ENCODE measurements at places on chromosomes 16 and 17.

DNA sequence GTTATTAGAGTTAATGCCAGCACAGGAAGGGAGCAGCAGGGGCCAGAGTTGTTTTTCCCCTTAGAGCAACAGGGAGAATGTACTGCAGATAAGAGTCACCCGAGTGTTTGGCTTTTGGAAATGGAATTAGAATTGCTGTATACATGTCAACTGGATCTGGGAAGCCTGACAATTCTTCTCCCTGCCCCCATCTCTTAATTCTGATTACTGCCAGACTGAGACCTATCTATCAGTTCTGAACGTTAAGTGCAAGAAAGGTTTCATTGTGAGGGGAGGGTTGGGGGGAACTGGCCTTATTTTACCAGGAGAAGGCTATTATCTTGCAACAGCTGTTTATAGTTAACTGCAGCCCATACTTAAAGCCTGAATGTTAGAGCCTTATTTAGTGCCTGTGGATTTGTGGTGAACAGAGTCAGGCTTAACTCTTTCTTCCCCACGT is 424.5 kb upstream of the CDH11 start:
- peak; percentile 46 for DNase-seq

- no peak for DNase-seq
Observed at GRCh38 chr17:73316919-73317505, 5.2 kb upstream of the CDC42EP4 start.

GRCh38 chr17:66123163-66123562 is 68.8 kb downstream of the CEP112 start:
- no peak for DNase-seq

DNA sequence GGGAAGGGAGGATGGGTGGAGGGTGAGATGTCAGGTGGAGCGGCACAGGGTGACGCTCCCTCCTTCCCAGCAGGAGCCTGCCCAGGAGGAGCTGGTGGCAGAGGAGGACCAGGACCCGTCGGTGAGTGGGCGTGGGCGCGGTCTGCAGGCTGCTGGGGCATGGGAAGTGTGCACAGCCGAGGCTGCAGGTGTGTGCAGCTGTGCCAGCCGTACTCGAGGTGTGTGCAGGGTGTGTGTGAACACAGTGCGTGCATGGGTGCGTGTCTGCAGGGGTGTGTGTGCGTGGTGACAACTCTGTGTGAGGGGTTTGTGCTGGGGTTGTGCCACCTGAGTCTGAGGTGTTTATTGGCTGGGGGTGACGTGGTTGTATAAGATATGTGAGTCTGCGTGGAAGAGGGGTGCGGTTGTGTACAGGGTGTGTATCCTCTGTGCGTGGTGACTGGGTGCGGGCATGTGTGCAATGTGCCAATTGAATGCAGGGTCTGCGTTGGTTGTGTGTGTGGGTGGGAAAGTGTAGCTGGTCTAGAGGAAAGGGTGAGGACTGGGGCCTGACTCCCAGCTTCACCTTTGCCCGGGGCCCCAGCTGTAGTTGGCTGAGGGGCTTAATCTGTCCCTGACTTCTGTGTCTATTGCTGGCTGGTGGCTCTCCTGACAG is 670 bp downstream of the TNFSF12 start:
- DNase-seq, result no peak

DNA sequence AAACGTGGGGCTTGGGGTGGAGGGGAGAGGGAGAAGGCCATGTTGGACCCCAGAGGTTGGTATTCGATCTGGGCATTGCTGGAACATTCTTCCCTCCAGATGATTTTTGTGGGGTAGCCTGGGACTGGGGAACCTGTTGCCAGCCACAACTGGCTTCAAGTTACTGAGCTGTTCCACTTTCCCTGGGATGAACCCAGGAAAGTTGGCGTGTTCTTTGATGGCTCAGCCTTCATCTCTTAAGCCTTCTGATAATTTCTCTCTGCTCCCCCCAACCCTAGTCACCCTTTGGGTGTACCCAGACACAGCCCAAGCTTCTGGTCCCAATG is 2.1 kb downstream of the TBX21 start:
- no peak for DNase-seq

DNA sequence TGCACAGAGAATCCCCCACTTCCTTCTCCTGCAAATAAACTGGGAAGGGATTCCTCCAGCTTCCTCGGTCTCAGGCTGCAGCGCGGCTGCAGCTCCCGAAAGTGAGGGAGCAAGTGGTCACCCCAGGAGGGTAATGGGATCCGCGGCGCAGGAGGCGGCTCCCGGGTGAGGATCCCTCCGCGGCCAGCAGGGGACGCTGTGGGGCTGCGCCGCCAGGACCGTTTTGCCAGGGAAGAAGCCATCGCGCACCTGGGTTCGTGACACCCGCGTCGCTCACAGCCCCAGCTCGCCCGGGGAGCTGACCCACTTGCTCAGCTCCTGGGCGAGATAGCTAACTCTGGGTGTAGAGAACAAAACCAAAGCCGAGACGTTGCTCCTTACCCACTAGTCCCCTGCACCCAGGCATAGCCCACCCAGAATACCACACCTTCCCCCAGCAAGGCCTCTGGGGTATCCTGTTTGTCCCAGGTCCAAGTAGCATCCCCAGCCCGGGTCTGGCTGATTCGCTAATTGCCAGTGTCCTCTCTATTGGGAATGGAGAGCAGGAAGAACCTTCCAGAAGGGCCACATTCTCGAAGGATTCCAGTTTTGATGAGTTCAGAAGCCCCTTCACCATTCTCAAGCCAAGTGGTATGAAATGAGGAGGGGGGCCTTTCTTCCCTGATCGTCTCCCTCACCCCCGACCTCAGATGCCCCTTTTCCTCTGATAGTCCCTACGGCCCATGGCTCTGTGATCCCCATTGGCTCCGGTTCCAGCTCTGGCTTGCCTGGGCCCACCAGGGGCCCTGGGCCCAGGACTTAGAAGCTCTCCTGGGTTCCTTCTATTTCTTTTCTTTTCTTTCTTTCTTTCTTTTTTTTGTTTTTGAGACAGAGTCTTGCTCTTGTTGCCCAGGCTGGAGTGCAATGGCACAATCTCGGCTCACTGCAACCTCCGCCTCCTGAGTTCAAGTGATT is 14.1 kb downstream of the CYGB start:
- DNase-seq, result peak; percentile 78

DNA sequence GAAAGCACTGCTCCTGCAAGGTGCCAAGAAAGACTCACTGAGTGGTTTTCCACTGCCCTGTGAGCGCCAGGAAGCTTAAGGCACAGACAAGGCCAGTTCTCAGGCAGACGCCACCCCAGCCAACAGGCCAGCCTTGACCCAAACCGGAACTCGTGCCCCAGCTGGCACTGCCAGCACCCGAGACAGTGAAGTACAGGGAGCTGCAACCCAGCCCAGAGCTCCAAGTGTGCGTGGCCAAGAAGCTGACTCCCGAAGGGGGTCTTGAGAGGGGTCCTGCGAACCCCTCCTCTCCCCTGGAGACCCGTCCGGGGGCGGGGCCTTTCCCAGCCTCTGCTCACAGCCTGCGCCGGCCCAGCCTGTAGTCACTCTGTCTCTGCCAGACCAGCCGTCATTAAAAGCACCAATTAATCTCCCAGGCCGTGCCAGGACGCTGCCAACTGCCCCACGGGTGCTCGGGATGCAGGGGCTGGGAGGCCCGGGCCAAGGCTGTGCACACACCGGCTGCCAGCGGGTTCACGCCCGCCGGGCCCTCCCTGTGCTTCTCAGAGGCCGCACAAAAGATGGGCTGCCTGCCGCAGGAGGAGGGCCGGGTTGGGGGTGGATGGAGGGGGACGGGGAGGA is 4.4 kb upstream of the SOX8 start:
- DNase-seq, result peak; percentile 72

DNA sequence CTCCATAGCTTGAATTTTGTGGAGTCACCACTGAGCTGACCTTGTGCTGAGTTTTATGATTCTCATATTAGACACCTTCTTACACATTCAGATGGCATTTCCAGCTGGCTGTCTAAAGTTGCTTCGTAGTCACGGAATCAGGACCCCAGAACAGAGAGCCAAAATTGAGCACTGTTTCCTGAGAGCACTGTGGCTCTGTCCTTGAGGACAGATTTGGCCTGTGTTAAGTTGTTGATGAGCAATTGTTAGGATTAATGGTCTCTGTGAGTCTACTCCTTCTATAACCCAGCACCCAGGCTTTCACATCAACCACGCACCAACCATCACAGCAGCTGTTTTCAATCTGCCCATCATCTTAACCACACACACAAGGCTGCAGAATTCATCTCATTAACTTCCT is 277.5 kb upstream of the HSBP1 start:
- no peak for DNase-seq

DNA sequence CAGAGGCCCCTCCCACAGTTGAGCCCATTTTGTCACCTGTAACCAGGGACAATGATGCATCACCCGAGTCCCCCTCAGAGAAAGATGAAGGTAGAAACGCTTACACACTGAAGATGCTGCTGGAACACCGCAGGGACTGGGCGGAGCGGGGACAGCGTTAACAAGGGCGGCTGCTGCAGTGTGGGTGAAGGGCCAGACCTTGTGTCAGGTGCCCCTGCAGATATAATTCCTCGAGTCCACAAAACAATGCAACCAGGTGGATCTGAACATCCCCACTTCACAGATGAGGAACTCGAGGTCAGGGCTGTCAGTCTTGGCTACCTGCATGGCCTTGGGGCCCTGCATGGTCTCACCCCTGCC is 6.3 kb upstream of the MAPK7 start:
- DNase-seq, result no peak

DNA sequence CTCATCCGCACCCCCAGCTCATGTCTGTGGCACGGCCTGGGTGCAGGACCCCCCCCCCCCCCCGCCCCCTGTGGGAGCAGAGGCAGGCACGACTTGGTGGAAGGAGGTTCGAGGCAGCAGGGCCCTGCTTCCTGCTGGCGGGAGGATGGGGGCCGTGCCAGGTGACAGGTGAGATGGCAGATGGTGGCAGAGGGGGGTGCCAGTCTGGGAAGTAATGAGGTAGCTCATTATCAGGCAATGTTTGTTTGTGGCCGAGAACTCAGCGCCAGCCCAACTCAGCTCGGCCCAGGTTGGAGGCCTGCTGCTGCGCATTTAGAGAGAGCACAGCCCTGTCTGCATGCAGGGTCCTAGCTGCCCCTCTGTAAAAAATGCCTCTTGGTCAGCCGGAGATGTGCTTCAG is 40.1 kb upstream of the JPH3 start:
- DNase-seq, result no peak

DNA sequence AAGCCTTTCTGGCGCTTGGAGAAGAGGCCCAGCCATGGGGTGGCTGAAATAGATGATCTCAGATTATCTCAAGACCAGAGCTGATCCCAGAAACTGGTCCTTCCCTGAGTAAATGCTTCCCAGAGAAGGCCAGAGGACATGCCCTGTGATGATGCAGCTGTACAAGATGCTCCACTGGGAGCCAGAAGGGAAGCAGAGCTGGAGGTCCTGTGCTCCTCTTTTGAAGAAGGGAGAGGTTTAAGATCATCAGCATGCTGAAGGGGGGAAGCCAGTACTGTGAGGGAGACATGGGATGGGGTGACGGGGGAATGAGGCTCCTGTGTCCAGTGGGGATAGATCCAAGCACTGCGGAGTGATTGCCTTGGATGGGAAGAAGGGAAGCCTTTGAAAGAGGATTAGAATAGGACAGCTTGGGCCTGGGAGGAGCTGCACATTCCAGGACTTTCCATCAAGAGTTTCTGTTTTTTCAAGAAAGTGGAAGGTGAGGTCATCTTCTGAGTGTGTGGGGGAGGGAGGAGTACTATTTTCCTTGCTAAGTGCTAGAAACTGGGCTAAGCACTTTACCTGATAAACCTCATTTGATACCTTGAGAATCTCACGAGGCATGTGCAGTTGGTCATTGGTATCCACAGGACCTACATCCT is 16.4 kb upstream of the ALOX15B start:
- DNase-seq, result no peak

DNA sequence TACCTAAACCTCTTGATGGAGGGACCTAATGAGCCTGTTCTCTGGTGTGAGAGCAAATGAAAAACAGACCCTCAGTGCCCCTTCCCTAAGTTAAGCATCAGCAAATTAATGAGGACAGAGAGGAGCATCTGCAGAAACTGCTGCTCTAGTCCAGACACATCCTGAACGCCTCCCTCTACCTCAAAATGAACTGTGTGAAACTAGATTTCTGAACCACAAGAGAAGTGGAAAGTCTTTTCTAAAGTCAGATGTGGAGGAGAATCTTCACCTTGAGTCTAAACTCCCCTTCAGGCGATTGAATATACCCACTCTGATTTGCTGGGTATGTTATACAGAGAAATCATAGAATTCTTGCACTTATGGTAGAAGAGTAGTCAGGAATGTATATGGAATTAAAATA is 104.4 kb upstream of the AMZ2 start:
- no peak for DNase-seq

DNA sequence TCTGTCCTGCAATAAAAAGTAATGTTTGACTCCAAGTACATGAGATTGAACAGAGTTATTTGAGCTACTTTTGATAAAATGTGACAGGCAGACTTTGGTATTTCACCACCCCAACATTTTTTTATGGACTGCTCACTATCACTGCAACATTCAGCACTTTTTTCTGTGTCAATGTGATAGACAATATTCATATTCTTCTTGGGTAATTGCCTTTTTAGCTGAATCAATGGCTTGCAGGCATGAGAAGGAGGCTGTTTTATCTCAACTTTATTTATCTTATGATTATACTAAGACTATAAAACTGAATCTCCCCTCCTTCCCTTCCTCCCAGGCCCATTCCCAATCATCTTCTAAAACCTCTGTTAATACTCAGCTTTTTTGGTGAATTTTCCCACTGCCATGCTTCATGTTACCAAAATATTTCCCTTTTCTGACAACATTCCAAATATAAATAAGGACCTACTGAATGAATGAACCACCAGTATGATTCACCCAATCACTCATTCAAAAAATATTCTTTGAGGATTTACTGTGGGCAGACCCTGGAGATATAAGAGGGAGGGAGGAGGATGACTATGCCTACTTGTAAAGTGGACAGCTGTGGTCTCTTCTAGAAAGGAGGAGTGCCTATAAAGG is 67.6 kb downstream of the CDH13 start:
- DNase-seq, result no peak

- DNase-seq, result no peak
Observed at GRCh38 chr17:29789196-29790170, 140.5 kb downstream of the SSH2 start.

- peak; percentile 81 for DNase-seq
Observed at GRCh38 chr17:19346351-19347255, 15.9 kb downstream of the B9D1 start.

- no peak for DNase-seq
Observed at GRCh38 chr17:32345951-32346600, 3.9 kb upstream of the ZNF207 start.

- no peak for DNase-seq
Observed at GRCh38 chr17:16439303-16439791, 24.0 kb downstream of the TRPV2 start.

Data from hindlimb muscle (tissue), 1 donor.